SK-N-DZ (cell line): ENCODE measurements at places on chromosomes 16 and 17.

- DNase-seq: no peak
Observed at GRCh38 chr16:64313726-64314125, 808.1 kb downstream of the CDH11 start.

DNA sequence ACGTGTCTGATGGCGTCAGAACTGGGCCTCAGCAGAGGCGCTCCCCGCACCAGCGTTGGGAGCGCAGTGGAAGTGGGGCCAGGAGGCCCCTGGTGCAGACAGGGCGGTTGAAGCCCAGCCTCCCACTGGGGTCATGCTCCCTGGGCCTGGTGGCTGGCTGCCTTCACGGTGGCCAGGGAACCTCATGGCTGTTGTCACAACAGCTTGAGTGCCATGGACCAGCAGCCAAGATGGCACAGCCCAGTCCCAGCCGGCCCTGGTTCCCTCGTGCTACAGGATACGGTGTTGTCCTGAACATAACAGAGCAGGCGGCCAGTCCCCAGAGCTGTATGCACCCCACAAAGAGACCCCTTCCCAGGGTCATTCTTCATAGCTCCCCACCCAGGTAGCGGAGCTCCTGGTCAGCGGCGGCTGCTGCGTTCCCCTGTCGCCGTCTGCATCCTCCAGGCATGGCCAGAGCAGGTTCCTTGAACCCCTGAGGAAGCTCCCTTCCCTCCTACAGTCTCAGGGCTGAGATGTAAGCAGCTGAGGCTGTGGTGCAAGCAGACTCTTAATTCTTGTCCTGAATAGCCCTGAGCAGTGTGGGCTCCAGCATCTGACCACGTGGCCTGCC lies 29.7 kb downstream of the NME3 start:
- no peak for DNase-seq

GRCh38 chr17:16212793-16213192 lies 2.5 kb downstream of the NCOR1 start:
- DNase-seq: no peak

DNA sequence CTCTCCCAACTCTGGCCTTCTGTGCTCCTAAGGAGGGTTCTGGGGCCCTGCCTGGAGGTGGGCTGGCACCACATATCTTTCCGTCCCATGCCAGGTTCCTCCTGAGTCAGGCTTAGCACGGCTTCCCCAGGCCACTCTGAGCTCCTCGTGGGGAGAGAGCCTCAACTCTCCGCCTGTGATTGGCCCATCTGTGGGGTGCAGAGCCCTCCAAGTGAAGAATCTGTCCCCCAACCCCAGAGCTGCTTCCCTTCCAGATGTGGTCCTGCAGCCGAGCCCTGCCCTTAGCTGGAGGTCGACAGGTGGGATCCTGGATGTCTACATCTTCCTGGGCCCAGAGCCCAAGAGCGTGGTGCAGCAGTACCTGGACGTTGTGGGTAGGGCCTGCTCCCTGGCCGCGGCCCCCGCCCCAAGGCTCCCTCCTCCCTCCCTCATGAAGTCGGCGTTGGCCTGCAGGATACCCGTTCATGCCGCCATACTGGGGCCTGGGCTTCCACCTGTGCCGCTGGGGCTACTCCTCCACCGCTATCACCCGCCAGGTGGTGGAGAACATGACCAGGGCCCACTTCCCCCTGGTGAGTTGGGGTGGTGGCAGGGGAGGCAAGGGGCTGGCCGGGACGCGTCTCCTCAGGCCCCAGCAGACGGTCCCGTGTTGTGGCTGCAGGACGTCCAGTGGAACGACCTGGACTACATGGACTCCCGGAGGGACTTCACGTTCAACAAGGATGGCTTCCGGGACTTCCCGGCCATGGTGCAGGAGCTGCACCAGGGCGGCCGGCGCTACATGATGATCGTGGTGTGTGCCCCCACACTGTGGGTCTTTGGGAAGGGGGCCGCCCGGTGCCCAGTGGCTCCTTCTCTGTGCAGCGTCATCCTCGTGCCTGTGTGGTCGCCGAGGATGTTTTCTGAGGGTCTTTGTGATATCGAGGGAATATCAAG lies 6.9 kb downstream of the GAA start:
- DNase-seq: no peak

- DNase-seq: no peak
Observed at GRCh38 chr16:1181404-1182315, 28.8 kb downstream of the CACNA1H start.
